Karpas-422 (cell line): ENCODE measurements at places on chromosomes 1 and 21. TPM values are rescaled to one million over a fixed set of nuclear protein-coding genes. Genes with fewer than 3 reads are reported as not detected.

DNA sequence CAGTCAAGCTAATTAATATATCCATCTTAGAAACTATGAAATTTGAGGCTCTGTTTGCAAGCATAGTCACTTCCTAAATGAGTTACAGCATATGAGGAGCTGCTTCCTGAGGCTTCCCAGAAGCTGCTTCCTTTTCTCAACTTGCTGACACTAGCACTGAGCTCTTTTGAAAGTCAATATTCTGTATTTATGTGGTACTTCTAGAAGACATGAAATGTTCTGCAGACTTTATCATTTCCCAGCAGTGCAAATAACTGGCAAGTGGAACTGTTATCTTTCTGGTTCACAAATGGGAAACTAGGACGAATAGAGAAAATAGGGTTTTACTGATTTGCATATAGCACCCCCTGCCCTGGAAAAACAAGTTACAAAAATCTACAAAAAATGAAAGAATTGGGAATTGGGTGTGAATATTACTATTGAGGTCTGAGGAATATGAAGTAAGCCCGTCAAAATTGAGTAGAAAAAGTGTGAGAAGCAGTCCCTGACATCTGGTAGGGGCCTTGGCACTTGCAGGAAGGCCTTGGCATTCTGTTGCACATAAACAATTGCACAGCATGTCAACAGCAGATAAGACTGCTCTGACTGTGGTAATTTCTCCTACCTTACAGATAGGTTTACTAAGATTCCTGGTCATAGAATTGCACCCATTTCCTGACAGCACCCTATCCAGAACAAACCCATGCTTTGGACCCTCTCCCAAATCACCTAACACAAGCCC lies 7.1 kb downstream of the GIPC2 start:
- H3K4me1 ChIP-seq, result no peaks in the 10 kb centered on the region
- H3K27ac ChIP-seq, result no peak overlapping the region
- H3K4me3 ChIP-seq, result no peak overlapping the region
- no peaks in the 10 kb centered on the region for H3K27me3 ChIP-seq
- no peak for DNase-seq
- no peaks in the 10 kb centered on the region for H3K36me3 ChIP-seq

The KCNA3 gene
- total RNA-seq, result not detected in 2 replicates

The SLAMF9 gene
- not detected in 2 replicates for total RNA-seq

- H3K4me1 ChIP-seq, result no peaks in the 10 kb centered on the region
- H3K36me3 ChIP-seq, result no peaks in the 10 kb centered on the region
- no peak overlapping the region for H3K4me3 ChIP-seq
- no peak overlapping the region for H3K27ac ChIP-seq
- no peaks in the 10 kb centered on the region for H3K27me3 ChIP-seq
Measured at GRCh38 chr1:56478734-56479133, 100.6 kb downstream of the PLPP3 start.

DNA sequence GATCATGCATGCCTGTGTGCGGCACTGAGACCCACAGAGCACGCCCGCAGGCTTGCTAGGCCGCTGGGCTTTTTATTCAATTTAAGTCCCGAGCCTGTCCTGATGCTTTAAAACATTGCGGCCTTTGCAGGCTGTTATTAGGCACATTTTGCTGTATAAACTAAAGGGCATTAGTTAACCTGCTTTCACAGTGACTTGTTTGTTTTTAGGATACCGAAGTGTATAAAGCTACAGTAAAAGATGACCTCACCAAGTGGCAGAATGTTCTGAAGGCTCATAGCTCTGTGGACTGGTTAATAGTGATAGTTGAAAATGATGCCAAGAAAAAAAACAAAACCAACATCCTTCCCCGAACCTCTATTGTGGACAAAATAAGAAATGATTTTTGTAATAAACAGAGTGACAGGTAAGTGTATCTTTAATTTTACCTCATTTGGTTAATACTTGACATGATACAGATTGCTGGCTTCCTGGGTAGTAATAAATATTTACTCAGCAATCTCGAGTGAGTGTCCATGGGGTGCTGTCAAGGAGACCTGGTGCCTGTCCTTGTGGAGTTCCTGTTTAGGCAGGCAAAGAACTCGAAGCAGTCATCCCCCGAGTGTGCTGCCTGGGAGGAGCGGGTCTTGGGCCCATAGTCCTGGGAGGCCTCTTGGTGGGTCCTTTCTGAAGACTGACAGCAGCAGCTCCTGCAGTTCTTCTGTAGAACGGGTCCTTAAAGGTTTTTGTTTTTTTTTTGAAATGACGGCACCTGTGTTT lies 40.1 kb downstream of the TRAPPC10 start:
- no peaks in the 10 kb centered on the region for H3K27me3 ChIP-seq
- no peak for DNase-seq
- H3K4me1 ChIP-seq, result no peaks in the 10 kb centered on the region
- no peak overlapping the region for H3K4me3 ChIP-seq
- peaks cover 3% of the 10 kb centered on the region; the same call in 1 of the 2 replicates for H3K36me3 ChIP-seq
- no peak overlapping the region for H3K27ac ChIP-seq

DNA sequence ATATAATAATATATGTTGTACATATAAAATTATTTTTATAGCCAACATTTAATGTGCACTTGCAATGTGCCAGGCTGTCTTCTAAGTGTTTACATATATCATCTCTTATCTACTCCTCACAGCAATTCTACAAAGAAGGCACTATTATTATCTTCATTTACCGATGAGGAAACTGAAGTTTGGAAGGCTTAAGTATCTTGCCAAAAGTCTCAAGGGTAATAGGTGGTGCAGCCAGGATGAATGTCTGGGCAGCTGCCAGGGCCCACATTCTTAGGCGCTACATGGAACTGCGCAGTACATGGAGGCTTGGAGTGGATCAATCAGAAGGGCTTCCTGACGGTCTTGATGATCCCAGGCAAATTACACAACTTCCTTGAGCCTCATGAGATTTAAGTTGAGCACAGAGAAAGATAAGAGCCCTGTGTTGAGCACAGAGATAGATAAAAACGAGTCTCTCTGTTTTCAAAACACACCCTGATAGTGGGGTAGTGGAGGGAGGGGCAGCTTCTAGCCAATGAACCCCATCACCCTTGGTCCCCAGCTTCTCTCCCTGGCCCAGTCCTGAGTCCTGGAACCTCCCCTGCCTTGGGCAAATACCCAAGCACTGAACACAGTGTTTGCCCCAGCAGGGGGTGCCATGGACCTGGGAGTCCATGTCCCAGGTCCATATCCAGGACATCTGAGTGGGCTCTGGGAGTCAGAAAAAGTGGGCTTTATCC lies 9.2 kb downstream of the POU3F1 start:
- H3K27me3 ChIP-seq, result no peaks in the 10 kb centered on the region
- H3K4me3 ChIP-seq, result no peak overlapping the region
- H3K36me3 ChIP-seq, result no peaks in the 10 kb centered on the region
- no peak overlapping the region for H3K27ac ChIP-seq
- peaks cover 6% of the 10 kb centered on the region; the same call in 1 of the 2 replicates for H3K4me1 ChIP-seq

The AMY1A gene
- total RNA-seq, result not detected in 2 replicates

The TSSK3 gene
- 1.4 and 1.5 TPM in 2 replicates for total RNA-seq

GRCh38 chr1:147046189-147046862 lies 108.2 kb downstream of the NBPF12 start:
- H3K27me3 ChIP-seq, result no peaks in the 10 kb centered on the region
- H3K4me3 ChIP-seq, result no peak overlapping the region
- no peaks in the 10 kb centered on the region for H3K4me1 ChIP-seq
- no peak for DNase-seq
- no peaks in the 10 kb centered on the region for H3K36me3 ChIP-seq

The DYNLT5 gene
- total RNA-seq, result not detected in 2 replicates

The ANGPTL1 gene
- total RNA-seq, result 0.25 TPM in 1 of 2 replicates, not detected in the other

DNA sequence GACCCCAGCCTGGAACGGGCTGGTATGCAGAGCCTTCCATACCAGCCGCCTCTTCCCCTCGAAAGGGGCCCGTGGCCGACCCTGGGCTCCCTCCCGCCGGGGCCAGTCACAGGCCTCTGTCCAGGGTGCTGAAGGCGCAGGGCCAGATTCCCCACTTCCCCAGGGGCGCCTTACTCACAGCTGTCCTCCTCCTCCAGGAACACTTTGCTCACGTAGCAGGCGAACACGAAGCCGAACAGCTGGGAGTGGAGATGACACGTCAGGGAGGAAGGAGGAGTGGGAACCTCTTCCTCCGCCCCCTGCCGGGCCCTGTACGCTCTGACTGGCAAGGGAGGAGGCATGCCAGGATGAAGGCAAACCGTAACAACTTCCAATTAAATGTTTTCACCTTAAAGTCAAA lies 57.3 kb downstream of the NKAIN1 start:
- no peaks in the 10 kb centered on the region for H3K36me3 ChIP-seq
- H3K27ac ChIP-seq, result no peak overlapping the region
- H3K27me3 ChIP-seq, result no peaks in the 10 kb centered on the region
- H3K4me1 ChIP-seq, result peaks cover 23% of the 10 kb centered on the region

DNA sequence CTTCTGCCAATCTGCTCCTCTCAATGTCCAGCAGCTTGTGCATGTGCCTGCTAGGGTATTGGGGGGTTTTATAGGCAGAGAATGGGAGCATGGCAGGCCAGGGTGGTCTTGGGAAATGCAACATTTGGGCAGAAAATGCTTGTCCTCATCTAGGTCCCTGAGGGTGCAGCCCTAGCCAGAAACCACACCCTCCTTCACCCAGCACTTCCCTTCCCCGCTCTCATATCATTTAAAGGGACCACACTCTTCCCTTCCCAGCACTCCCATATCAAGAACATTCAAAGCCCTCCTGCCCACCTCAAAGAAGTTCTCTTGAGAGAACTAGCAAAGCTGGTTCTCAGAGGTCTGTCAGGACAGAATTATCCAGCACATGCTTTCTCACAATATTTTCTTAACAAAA lies 62.1 kb downstream of the HSD3B1 start:
- DNase-seq, result no peak
- no peaks in the 10 kb centered on the region for H3K27me3 ChIP-seq
- H3K4me3 ChIP-seq, result no peak overlapping the region
- no peaks in the 10 kb centered on the region for H3K4me1 ChIP-seq
